ENCODE measurements at places on chromosomes 7 and 10. TPM values are rescaled to one million over a fixed set of nuclear protein-coding genes. Genes with fewer than 3 reads are reported as not detected.

MRC1 gene
- total RNA-seq: 0.03 TPM

SPDYE2 gene
- not detected for total RNA-seq

FGFR2 gene
- 0.43 TPM for total RNA-seq

CRYGN gene
- total RNA-seq: not detected

MUC12 gene
- total RNA-seq: 19.6 TPM

LRRC18 gene
- not detected for total RNA-seq

GOLGA7B gene
- total RNA-seq: 3.8 TPM

PRKG1 gene
- 0.01 TPM for total RNA-seq

Measured in A549 treated with Hydrocortisone at 1 μM for 4 hours (cell line).